Aorta (tissue), 5 donors: ENCODE measurements at places on chromosomes 12 and 14. TPM values are rescaled to one million over a fixed set of nuclear protein-coding genes. Genes with fewer than 3 reads are reported as not detected.
A peak's percentile ranks its signal among the peaks of the same experiment; 100 is the strongest.

FAR2 gene
- total RNA-seq: 12.2 TPM

BDKRB2 gene
- total RNA-seq: 12.2 TPM

TUBA1C gene
- 181 TPM for total RNA-seq

KCNK13 gene
- total RNA-seq: 0.48 TPM

- no peak overlapping the region for H3K4me3 ChIP-seq
- H3K27ac ChIP-seq: no peak overlapping the region
- H3K36me3 ChIP-seq: no peaks in the 10 kb centered on the region
Observed at GRCh38 chr12:26425587-26426260, 230.4 kb downstream of the SSPN start.

GRCh38 chr14:60313093-60313492 is 64.1 kb downstream of the PPM1A start:
- H3K4me3 ChIP-seq: no peak overlapping the region
- peaks cover 2% of the 10 kb centered on the region for H3K27me3 ChIP-seq
- no peak overlapping the region for H3K27ac ChIP-seq

GRCh38 chr12:12095021-12095420 is 24.3 kb downstream of the BCL2L14 start:
- H3K27me3 ChIP-seq: no peaks in the 10 kb centered on the region
- H3K4me3 ChIP-seq: no peak overlapping the region

DNA sequence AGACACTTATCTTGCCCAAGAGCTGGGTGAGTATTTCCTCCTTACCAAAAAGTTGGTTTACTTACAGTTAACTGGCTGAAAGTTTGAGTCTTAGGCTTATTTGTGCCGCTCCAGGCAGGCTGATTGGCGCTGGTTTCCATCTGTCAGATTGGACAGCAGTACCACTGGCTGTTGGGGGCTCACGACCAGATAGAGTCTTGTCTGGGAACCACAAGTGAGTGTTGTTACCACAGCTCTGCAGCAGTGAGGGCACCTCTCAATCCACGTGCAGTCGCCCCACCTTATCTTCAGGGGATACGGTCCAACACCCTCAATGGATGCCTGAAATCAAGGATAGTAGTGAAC is 58.9 kb downstream of the DDX51 start:
- no peaks in the 10 kb centered on the region for H3K4me1 ChIP-seq
- H3K4me3 ChIP-seq: peak overlapping the region; percentile 66
- H3K27me3 ChIP-seq: no peaks in the 10 kb centered on the region
- DNase-seq: no peak

- no peaks in the 10 kb centered on the region for H3K4me1 ChIP-seq
- H3K4me3 ChIP-seq: no peak overlapping the region
- no peak overlapping the region for H3K27ac ChIP-seq
- H3K36me3 ChIP-seq: no peaks in the 10 kb centered on the region
- DNase-seq: no peak
Observed at GRCh38 chr14:32734261-32734660, 204.4 kb upstream of the NPAS3 start.

DNA sequence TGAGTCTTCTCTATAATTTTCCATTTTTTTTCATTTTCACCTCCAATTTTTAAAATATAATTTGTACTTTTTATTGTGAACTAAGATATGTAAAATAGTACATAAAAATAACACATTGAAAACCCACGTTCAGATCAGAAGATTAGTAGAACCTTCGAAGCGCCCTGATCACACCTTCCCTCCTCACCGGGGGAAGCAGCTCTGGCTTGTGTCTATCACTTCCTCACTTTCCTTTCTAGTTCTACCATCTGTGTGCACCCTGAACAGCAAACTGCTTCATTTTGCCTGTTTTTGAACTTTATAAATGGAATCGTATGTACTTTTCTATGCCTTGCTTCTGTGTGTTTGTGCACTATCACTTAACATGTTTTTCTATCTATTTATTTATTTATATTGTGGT is 11.8 kb upstream of the CD27 start:
- H3K36me3 ChIP-seq: no peaks in the 10 kb centered on the region
- no peak overlapping the region for H3K27ac ChIP-seq
- H3K4me3 ChIP-seq: no peak overlapping the region
- H3K4me1 ChIP-seq: peaks cover 4% of the 10 kb centered on the region
- no peaks in the 10 kb centered on the region for H3K27me3 ChIP-seq
